ENCODE measurements at places on chromosomes 2 and 18.
A peak's percentile ranks its signal among the peaks of the same experiment; 100 is the strongest.

DNA sequence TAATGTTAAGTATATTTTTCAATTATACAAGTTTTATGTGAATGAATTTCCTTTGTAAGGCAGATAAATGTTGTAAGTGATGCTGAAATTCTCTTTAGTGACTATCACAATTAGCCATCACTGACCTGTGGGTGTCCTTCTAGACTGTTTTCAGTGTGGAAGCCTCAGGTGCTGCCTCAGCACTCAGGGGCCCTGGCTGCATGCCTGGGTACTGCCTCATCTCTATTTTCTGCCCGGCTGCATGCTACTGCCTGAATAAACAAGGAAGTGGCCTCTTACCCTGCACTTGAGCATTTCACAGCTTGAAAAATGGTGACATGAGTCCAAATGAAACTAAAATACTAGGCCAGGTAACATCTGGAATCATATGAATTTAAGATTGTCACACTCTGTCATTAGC is 787.6 kb upstream of the SALL3 start:
- DNase-seq, result no peak

- DNase-seq, result no peak
Measured at GRCh38 chr2:174815526-174815925, 51.3 kb upstream of the CHRNA1 start.

- DNase-seq, result no peak
Measured at GRCh38 chr18:76479351-76480238, 15.4 kb downstream of the ZNF516 start.

DNA sequence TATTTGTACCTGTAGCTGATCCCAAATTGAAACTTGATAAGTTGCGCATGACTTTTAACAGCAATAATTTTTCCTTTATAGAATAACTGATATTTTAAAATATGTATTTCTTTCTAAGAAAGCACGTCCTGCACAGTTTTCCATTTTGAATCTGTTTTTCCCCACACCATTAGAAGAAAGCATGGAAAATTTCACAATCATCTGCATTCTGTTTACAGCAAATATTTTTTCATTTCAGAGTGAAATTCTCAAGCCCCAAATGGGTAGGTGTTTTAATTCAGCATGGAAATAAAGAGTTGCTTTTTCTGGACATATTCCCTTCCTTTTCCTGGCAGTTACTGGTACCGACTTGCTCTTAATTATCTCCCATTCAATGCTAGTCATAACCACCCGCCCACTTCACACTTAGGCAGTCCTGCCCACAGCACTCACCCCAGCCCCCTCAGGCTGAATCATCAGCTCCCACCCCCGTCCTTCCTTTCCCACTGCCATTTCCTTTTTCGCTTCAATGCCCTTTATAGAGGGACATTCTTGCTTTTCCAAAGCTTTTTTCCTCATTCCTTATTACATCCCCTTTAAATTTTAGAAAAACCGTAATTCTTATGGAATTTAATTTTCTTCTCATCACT is 89.2 kb upstream of the GLS start:
- peak; percentile 67 for DNase-seq

GRCh38 chr2:212811036-212811805 is 272.6 kb upstream of the ERBB4 start:
- DNase-seq, result no peak

GRCh38 chr2:70161069-70161534 is 29.7 kb downstream of the C2orf42 start:
- peak; percentile 40 for DNase-seq

GRCh38 chr18:3552305-3552704 is 102.3 kb downstream of the TGIF1 start:
- no peak for DNase-seq

DNA sequence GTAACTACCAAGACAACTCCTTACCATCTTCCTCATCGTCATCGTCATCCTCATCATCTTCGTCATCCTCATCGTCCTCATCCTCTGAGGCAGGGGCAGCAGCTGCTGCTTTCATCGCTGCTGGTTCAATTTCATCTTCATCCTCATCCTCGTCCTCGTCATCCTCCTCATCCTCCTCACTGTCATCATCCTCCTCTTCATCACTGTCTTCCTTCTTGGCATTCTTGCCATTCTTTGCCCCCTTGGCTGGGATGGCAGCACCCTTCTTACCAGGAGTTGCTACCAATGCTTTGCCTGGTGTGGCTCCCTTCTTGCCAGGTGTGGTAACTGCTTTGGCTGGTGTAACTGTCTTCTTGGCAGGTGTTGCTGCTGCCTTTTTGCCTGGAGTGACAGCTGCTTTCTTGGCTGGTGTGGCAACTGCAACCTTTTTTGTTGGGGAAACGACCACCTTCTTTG is 2.7 kb downstream of the NCL start:
- DNase-seq, result no peak

- DNase-seq, result no peak
Measured at GRCh38 chr2:37037771-37038170, 46.4 kb downstream of the HEATR5B start.

GRCh38 chr2:153235516-153235915 is 243.0 kb downstream of the RPRM start:
- peak; percentile 55 for DNase-seq

DNA sequence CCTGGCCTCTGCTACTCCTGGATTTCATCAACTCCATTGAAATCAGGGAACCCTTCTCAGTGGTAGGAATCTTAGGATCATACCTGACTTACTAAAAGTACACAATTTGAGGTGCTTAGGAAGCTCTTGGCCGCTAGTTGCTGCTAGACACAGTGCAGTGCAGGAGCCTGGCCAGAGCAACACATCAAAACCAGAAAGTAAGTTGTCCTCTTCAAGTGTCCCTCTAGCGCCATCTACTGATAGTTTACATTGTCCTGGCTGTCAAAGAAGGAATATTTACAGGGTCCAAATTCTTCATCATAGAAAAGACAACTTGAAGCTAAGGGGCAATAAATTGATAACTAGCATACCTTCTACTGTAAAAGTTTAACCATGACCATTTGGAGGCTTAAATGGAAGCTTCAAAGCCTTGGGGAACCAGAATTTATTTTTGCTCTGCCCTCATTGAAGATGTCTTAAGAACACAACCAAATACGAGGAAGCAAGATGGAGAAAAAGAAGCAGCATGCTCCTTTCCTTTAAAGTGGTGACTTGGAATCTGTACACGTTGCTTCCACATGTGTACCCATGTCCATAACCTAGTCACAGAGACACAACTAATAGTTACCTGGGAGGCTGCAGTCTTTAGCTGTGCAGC is 889.1 kb upstream of the GCFC2 start:
- DNase-seq, result peak; percentile 11

GRCh38 chr2:19859565-19859964 is 42.2 kb downstream of the TTC32 start:
- DNase-seq, result no peak

DNA sequence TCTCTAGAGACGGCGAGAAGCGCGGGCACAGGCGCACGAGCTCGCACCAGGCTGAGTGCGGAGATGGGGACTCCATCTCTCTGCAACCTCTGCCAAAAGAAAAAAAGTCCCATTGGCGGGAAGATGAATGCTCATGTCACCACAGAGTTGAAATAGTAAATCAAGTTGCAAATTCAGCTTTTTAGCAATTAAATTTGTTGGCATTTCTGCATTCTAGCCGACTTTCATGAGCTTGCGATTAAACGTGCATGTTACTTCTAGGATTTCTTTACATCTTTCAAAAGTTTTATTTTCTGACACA is 588 bp downstream of the CHAC2 start:
- no peak for DNase-seq

DNA sequence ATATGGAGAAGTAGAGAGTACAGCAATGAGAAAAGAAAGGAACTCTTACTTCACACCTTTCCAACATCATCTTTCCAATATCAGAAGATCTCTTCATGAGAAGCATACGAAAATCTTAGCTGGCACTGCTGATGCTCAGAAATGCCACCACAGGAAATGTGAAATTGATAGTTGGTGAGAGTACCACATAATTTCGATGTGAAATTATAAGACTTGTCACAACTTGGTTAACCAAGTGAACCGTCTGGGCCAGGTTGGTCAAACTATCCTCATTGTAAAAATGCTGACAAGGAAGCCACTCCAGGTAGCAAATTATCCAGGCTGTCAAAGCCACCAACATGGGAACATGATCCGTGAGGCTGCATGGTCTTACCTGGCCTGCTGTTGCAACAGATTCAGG is 66.5 kb downstream of the EPG5 start:
- no peak for DNase-seq

GRCh38 chr2:71389384-71390072 is 57.9 kb downstream of the ZNF638 start:
- DNase-seq, result no peak

DNA sequence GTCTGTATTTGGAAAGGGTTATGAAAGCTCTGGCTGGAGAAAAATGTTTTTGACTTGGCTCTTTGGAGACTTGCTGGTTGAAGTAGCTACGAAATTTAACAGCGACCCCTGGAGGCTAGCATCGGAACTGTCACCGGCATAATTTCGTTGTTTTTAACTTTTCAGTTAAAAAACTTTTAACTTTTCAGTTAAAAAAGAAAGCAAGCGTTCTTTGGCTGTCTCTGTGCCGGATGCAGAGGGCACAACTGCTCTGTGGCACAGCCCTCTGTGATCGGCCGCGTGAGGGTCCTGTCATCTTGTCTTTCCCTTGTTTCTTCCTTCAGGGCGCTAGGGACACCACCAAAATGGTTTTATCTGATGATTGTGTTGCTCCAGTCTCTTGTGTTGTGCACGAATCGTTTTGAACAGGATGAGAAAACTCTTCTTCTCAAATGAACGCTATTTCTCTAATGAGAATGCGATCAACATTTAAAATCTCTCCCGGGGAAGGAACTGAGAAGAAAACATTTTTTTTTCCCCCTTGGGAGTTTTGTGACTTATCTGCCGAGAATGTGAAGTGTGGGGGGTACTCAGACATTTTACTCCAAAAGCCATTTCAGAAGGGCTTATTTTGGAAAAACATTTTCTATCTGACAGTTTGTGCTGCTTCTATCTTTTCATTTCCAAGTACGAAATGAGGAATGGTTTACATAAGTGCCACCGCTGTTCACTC is 57.1 kb downstream of the ADCYAP1 start:
- DNase-seq, result peak; percentile 67

DNA sequence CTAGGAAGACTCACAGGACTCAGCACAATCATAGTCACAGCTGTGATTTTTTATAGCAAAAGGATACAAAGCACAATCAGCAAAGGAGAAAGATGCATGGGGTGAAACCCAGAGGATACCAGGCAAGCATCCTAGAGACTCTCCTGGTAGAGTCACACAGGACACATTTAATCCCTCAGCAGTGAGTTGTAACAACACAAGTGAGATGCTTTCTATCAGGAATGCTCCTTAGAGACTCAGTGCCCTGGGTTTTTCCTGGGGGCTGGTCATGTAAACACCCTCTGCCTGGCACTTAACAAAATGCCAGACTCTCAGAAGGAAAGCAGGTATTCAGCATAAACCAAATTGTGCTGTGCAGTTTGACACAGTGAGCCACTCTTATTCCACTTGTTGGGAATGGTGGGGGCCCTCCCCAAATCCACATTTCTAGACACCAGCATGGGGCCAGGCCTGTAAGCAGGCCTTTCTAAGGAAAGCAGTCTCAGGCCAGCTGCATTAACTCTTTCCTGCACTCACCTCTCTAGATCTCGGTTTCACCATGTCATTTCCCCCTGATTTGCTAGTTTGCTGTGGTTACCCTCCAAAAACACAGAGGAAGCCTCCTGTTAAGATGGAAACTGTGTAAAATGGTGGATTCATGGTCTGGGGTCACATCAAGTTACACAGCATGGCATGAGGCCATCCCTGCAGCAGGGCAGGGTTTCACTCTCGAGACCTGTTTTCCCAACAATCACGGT is 16.9 kb upstream of the RNU4ATAC start:
- DNase-seq, result no peak

- DNase-seq, result no peak
Measured at GRCh38 chr2:217206016-217206725, 346.3 kb upstream of the TNP1 start.

DNA sequence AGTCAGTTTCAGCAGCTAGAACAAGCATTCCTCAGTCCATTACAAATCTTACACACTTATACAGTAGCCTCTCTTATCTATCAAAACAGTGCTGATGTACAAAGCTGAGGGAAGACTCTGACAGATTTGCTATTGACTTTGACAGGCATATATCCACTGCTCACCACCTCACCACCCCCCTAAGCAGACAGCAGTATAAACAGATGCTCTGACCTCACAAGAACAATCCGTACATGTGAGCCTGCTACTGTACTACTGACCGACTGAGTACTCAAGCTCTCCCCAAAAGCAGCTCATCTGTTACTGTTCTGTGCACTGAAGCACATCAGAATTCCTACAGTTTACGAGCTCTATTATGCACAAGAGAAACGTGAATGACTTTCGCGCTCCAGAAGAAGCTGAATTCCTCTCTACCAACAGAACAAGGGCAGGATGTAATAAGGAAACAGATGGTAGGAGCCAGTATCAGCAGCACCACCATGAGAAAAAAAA is 95.6 kb upstream of the PDE1A start:
- DNase-seq, result no peak

GRCh38 chr2:120424274-120424796 is 78.4 kb downstream of the INHBB start:
- DNase-seq, result no peak

DNA sequence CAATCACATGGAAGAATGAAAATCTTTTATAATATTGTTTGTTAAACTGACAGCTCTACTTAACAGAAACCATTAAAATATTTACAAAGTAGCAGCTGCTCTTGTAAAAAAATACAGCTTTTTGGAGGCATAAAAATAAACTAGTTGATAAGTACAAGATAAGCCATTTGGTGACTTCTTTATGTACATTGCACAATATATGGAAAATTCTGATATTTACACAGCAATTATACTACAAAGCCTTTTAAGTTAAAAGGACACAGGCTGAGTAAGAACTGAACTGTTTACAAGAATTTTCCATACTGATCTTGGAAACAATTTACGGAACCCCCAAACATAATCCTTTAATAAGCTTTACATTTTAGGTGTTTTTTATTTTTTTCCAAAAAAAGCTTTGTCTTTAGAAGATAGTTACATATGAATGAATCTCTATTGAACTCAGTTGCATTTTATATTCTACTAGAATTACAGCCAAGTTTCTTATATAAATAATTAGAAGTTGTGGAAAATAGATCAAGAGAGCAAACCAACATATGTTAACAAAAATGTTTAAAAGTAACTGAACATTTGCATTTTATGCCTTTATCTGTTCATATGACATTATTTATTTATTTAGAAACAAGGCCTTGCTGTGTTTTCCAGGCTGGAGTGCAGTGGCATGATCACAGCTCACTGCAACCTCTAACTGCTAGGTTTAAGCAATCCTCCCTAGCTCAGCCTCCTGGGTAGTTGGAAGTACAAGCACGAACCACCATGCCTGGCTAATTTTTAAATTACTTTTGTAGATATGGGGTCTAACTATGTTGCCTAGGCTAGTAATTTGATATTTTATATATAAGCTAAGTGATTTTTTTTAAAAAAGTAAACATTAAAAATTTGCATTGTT is 142.5 kb downstream of the OTX1 start:
- no peak for DNase-seq
